CD4-positive, CD25-positive, alpha-beta regulatory T cell (primary cell): ENCODE measurements at places on chromosomes 6 and 20. TPM values are rescaled to one million over a fixed set of nuclear protein-coding genes. Genes with fewer than 3 reads are reported as not detected.

- no peak for DNase-seq
These were observed 524.6 kb upstream of the CDH4 start for GRCh38 chr20:60727425-60727824.

DNA sequence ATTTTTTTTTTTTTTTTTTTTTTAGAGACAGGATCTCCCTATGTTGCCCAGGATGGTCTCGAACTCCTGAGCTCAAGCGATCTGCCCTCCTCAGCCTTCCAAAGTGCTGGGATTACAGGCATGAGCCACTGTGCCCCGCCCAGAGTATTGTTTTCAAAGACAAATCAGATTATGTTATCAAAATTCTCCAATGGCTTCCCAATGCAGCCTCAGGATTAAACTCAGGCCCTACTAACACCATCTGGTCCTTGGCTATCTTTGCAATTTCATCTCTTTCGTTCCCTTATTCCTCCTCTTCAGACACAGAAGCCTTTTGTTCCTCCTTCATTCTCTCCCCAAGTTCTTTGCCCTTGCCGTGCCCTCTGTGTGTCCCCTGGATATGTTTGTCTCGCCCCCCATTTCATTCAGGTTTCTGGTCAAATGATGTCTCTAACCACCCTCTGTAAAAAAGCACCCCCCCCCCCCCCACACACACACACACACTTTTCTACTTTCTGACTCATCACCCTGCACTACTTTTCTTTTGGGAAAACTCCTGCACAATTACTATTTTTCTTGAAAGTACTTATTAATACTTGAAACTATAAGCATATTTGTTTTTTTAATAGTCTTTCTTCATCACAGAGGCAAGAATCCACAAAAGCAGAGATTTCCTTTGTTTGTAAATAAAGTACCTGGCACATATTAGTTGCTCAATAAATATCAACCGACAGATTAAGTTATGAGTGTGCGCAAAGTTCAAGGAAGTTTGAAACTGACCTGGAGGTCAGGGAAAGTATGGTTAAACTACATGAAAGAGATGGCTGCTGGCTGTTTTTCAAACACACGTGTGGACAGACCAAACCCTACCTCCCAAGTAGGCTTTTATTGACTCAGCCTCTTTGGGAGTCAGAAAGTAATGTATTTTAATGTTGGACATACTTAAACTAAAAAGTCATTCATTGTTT is 16.7 kb downstream of the BTN1A1 start:
- no peak for DNase-seq

- no peak for DNase-seq
These were observed 10.1 kb downstream of the MTCH1 start for GRCh38 chr6:36976007-36976264.

The HLA-DMB gene
- total RNA-seq: 17.6 TPM

The TBXT gene
- total RNA-seq: not detected

The MUC21 gene
- not detected for total RNA-seq

DNA sequence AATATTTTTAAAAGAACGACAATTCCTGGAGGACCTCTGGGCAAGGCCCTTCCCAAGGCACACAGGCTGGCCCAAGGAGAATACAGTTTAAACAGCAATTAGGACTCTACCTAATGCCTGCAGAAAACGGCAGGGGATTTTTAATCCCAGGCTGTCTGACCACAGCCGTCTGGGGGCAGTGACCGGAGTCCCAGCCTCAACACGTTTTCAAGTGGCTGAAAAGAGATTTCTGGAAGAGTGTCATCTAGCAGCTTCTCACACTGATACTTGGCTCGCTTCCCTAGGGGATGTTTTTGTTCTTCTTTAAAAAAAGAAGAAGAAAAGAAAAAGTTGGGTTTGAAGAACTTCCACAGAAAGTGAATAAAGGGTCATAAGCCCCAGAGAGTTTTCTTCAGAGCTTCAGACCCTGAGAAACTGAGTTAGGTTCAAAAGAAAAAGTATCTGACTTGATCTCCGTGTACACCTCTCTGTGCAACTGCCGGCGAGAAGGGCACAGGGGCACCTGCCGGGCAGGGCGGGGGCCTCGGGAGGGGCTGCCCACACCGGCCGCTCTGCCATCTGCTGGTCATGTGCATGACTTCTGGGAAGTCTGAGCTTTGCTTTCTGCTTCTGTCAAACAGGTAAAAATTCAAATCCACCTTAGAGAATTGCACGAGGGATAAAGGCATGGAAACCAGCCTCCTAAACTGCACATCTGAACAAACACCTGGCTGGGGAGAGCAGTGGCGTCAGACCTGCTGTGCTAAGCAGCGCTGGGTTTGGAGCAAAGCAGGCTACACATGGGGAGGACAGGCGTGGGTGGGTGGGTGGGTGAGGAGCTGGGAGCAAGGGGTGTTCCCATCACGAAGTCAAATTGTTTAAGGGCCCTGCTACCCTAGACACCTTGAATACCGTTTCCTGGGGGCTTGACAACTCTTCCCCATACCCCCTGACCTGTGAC is 33.0 kb downstream of the RRBP1 start:
- DNase-seq: peak; percentile 19

DNA sequence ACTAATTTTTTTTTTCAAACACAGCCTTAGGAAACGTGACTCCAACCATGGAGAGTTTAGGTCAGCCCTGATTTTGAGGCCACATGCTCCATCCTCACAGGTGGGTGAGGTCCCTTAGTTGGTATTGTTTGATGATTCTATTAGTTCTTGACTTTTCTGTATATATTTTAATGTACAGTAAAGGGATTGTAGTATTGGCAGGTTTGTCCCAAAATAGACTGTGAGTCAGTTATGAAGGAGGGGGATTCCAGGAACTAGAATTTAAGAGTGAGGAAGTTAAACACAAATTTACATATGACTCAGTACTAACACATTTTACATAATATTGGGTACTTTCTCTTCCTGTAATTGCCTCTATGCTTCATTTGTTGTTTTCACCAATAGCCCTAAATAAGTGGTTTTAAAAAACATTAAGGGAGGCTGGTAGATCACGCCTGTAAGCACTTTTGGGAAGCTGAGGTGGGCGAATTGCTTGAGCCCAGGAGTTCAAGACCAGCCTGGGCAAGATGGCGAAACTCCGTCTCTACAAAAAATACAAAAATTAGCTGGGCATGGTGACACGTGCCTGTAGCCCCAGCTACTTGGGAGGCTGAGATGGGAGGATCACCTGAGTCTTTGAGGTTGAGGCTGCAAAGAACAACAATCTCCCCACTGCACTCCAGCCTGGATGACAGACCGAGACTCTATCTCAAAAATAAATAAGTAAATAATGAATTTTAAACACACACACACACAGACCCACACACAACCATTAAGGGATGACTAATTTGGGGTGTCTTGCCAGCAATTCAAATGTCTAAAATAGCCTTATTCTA is 81.8 kb downstream of the SGK1 start:
- DNase-seq: no peak

The KIF6 gene
- total RNA-seq: not detected

DNA sequence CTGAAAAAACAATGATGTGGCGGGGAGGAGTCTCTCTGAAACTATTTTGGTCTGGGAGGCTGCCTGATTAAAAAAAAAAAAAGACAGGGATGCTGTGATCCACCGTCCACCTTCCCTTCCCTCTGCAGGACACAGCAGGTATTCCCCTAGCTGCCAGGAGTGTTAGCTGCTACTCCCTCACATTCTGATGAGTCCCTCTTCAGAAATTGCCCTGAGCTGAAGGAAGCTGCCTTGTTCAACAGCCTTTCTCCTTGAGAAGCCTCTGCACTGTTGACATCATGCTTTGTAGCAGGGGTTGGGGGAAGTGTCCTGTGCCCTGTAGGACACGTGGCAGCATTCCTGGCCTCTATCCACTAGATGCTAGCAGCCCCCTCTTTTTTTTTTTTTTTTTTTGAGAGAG is 71.7 kb upstream of the ZMYND8 start:
- DNase-seq: no peak

The UBE2V1 gene
- total RNA-seq: 124 TPM

GRCh38 chr6:161736326-161736725 is 462.5 kb upstream of the AGPAT4 start:
- no peak for DNase-seq

DNA sequence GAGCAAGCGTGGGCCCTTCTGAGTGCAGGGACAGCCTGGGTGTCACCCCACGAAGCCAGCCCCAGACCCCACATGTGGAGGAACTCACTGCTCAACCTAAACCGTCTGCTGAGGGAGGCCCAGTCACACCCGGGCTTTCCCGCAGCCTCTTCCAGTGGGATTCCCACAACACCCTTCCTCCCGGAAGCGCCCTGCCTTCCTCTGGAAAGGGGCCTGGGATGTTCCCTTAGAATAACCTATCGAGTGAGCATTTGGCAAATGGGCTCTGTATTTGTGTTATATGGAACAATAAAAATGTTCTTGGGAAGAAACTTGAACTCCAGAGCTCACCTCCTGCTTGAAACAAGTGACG is 100.0 kb upstream of the DUSP22 start:
- DNase-seq: no peak

- no peak for DNase-seq
These were observed 168.1 kb upstream of the DEFB112 start for GRCh38 chr6:50217841-50218240.

GRCh38 chr6:116008470-116009243 is 52.0 kb downstream of the FRK start:
- DNase-seq: no peak

DNA sequence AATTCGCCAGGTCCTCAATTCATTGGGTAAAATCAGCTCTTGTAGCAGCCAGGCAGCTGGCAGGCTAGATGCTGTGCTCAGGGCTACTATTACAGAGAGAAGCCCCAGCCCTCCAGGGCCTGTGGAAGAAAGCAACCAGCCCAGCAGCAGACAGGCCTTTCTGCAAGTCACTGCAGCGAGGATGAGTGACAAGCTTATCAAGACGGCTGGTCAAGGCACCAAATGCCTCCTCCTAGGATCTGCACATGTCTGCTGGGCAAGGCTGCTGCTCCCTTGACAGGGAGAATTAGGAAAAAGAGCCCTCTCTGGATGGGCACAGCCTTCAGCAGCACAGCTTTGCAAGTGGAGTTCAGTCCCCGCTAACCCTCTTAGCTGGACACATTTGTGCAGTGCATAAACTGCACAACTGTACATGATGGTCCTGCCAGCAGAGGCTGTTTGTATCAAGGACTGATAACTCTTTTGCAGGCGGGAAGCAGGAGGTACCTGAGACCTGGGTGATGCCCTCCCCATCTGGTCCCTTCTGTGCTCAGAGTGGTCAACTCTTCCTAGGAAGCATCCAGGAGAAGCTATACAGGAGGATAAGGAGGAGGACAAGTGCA is 89.9 kb downstream of the CDC5L start:
- no peak for DNase-seq

The POPDC3 gene
- not detected for total RNA-seq

The SNAI1 gene
- total RNA-seq: 1.4 TPM

DNA sequence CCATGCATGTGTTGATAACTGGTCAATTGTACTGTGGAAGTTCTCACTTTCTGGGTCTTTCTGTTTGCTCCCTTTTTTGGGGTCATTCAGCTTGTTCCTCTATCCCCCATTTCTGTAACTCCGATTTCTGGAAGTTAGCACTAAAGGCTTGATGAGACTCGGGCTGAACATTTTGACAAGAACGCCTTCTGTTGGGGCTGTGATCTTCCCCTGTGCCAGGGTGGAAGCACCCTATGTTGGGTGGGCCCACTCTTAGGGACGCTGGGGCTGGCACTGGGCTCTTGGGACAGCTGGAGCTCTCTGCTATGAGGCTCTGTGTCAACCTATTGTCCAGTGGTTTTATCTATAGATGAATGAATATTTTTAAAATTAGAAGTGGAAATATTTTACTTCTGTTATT is 60.1 kb upstream of the FRMD1 start:
- no peak for DNase-seq

- DNase-seq: peak; percentile 52
These were observed 73.7 kb downstream of the PRND start for GRCh38 chr20:4795394-4795793.

GRCh38 chr6:115948751-115949150 is 111.9 kb downstream of the FRK start:
- no peak for DNase-seq

DNA sequence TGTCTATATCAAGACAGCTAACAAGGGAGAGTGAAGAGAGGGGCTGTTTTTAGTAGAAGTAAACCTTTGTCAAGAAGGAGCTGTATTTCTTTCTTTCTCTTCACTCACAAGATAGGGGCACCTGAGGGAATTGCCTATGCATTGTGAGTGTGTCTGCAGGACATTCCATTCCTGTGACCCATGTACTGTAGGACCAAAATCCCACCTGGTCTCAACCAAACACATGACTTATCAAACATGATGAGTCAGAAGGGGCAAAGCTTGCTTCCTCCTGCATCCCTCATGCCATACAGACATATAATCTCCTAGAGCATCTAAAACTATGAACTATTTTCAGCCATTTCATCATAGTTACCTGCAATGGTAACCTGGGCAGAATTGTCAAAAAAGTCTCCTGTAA is 21.8 kb downstream of the PKHD1 start:
- no peak for DNase-seq

The MEA1 gene
- total RNA-seq: 27.6 TPM

The GTSF1L gene
- total RNA-seq: 1.1 TPM

GRCh38 chr6:35728683-35729678 is 7.9 kb upstream of the ARMC12 start:
- DNase-seq: peak; percentile 26

- no peak for DNase-seq
These were observed 404.4 kb downstream of the MAFB start for GRCh38 chr20:40284611-40285010.

DNA sequence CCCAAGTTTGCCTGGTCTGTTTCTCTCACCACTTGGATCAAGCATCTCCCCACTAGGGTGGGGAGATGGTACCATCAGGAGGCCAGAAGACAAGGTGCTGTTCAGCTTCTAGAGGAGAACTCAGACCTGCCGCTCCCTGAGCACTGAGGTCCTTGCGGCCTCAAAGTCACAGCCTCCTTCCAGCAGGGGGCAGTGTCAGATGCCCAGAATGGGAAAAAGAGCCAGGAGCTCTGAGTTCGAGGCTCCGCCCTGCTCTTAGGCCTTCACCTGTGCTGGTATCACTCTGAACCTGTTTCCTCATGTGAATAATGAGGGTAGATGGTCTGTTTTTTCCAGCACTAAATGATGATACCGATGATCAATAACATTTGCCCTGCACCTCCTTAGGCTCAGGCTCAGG is 68.7 kb downstream of the TOX2 start:
- no peak for DNase-seq

DNA sequence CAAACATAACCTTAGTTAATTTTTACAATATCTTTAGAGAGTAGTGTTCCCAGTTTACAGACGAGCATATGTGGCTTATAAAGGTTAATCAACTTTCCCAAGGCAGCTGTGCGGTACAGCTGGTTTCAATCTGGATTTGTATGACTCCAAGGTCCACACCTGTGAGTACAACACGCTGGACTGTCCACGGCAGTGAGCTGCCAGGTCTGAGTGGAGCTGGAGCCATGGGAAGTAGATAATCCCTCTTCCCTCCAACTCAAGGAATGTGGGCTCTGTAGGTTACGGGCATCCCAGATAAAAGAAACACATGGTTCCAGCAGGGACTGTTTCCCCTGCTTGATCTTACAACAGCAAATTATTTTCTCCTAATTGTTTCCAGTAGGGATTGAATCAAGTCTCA is 102.2 kb downstream of the SOD2 start:
- DNase-seq: no peak

- DNase-seq: no peak
These were observed 38.7 kb upstream of the PDE10A start for GRCh38 chr6:165701564-165702354.

- DNase-seq: no peak
These were observed 2.3 kb downstream of the PREX1 start for GRCh38 chr20:48825566-48825920.

The ESF1 gene
- total RNA-seq: 8.5 TPM
